Activated T-cell treated with anti-CD3 and anti-CD28 coated beads for 24 hours (primary cell): ENCODE measurements at places on chromosomes 13 and 19.

GRCh38 chr13:76825430-76825829, 60.8 kb downstream of the KCTD12 start:
- no peak for DNase-seq

GRCh38 chr19:1104311-1105007, 665 bp downstream of the GPX4 start:
- no peak for DNase-seq

DNA sequence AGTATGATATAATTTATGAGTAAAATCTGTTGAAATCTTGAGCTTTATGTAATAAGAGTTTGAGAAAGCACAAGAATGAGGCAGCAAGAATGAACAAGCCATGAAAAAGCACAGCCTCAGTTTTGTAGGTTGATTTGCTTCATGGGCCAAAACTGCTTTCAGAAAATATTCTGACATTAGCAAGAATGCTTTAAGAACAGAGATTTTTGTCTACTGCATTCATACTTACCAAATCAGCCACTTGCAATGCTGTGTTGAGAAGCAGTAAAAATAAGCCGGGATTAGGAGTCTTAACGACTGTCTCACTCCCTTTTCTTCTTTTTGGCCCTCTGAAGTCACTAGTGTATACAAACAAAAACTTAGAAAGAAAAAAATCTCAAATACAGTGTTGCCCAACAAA, 114.5 kb downstream of the POSTN start:
- DNase-seq: no peak

- DNase-seq: no peak
These were observed at the start of gene ZNF729 for GRCh38 chr19:22286151-22286810. Gene ZNF729 (plus strand): TSS chr19:22286441. CDS start chr19:22286526, 85 bp downstream.

- no peak for DNase-seq
These were observed 1.0 kb downstream of the SPPL2B start for GRCh38 chr19:2329501-2329916.
